ENCODE measurements at places on chromosomes 1 and 21.

- peak; percentile 75 for DNase-seq
These were observed 21.6 kb downstream of the MAPKAPK2 start for GRCh38 chr1:206706298-206706791.

DNA sequence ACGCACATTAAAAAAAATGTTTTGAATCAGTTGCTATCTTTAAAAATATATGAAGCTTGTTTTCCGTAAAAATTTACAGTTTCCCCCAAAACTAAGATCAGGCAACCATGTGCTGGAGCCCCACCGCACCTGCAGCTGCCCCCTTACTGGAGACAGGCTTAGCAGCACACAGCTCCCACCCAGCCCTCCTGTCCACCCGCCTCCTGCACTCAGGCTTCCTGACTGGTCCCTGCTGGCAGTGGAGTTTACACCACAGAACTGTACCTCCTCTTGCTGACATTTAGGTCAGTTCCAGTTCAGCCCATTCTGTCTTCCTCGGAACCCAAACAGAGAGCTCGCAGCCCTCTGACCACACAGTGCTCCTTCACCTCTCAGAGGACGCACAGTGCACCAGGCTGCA, 2.1 kb downstream of the GPR161 start:
- no peak for DNase-seq

DNA sequence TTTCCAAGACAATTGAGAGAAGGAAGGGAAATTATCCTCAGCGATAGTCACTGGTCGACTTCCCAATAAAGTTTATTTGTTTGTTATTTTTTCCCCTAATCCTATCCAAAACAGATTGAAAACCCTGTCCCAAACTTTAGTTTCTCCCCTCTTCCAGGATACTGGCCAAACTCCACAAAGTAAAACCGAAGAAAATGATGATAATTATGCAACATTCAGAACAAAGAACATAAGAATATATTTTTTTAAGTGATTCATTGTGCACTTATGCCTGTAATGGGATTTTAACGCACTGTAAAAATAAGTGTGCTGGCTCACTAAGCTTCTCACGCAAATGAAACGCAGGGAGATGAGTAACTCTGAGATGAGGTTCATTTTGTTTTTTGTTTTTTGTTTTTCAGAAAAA, 6.0 kb downstream of the GLIS1 start:
- no peak for DNase-seq

DNA sequence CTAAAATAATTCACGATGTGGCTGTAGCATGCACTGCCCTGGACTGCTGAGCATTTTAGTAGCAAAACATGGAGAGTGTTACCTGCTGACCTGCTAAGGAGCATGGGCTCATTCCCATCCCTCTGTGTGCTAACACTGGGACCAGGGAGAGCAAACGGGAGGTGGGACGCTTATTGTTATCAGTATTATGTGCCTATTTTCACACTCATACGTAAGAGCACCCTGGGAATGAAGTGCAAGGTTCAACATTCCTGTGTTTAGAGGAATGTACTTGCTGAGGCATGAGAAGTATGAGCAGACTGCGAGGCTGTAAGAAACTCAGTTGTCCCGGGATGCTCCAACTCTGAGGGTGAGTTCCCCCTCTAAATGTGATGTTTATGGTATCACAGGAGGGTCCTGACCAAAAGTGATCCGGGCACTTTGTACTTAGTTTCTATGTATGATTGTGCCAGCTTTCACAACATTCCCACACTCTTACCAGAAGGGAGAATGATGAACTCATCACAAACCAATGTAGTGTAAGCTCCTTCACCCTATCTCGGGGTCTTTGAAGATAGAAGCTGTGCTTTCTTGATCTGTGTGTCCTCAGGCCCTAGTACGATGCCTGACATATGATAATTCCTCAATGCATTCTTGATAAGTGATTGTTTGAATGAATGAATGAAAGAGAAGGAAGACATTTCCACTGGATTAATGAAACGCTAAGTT, 164.8 kb downstream of the KCNJ6 start:
- DNase-seq, result no peak

DNA sequence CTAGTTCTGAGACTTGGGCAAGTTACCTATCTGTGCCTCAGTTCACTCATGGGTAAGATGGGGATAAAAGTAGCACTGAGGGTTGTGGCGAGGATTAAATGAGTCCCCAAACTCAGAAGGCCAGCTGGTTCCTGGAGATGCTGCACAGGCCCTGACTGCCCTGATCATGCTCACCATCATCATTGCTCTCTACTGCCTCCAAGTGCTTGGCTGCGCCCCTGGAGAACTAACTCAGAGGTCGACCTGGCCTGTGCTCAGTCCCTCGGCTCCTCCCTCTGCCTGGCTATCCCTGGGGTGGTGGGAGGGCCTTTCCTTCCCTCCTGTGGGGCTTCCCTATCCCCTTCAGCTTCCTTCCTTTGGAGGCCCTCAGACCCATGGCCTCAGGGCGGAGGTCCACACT, 5.6 kb downstream of the SLC5A9 start:
- no peak for DNase-seq

DNA sequence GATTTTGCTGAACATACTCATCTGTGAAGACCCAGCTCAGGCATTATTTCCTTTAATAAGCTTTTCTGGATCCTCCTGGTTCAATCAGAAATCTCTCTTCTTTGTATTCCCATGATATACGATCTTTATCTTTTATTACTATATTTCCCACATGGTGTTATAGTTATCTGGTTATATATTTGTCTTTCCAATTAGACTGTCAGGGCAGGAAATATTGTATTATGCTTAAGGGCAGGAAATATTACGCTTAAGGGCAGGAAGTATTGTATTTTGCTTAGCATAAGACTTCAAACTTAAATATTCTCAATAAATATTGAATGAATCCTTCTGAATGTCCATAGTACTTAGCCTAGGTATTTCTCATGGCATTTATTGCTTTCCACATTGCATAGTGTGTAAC, 122.2 kb downstream of the COQ8A start:
- DNase-seq, result no peak

- DNase-seq, result no peak
These were observed 124.0 kb downstream of the EDEM3 start for GRCh38 chr1:184630679-184631060.

DNA sequence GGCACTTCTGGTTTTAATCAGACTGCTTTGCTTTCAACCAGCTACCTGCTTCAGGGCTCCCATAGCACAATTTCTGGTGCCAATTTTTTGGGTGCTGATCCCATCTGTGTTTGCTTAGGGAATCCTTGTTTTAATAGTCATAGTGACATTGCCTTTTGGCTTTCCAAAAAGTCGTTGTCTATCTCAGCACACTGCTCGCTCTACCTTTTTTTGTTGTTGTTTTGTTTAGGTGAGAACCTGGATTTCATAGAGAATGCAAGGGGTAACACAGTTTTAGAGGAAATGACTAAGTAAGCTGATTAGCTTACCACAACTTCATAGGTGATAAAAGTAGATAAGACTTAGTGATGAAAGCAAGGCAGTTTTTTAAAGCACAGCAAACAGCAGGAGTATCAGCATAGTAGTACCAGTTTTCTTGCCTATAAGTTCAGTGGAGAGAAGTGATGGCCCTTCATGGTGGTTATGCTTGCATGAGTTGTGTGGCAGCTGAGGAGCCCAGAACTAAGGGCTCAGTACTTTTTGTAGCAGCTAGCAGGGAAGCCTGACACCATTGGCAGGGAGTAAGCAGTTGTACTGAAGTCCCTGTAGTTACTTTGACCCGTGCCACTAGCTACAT, 31.3 kb downstream of the NEK7 start:
- DNase-seq, result no peak

- no peak for DNase-seq
These were observed 48.9 kb upstream of the ZNF326 start for GRCh38 chr1:89945852-89946476.

GRCh38 chr1:220925707-220926106, 46.5 kb downstream of the HLX start:
- DNase-seq, result no peak

DNA sequence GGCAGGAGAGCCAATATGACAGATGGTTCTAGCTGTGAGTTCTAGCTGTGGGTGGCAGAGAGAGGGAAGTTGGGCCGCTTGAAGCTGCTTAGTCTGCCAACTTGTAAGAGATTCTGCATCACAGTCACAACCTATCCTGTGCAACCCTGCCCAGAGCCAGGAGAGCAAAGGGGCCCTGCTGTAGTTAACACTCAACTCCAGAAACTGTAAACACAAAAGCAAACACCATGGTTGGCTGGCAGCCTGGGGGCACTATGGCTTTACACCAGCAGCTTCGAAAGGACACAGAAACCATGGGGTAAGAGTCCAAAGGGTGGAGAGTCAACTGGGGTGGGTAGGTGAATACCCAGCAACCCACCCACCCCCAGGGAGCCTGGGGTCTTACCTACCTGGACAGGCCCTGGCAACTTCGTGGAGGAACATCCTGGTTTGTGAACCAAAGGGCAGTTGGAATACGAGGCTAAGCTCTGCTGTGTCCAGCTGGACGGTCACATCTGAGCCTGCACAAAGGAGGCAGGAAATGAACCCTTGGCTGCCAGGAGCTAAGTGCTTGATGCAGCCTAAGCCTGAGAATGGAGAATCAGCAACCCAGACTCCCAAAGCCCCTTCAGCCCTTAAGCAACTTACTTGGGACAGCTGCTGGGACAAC, 6.4 kb downstream of the INPP5B start:
- no peak for DNase-seq

DNA sequence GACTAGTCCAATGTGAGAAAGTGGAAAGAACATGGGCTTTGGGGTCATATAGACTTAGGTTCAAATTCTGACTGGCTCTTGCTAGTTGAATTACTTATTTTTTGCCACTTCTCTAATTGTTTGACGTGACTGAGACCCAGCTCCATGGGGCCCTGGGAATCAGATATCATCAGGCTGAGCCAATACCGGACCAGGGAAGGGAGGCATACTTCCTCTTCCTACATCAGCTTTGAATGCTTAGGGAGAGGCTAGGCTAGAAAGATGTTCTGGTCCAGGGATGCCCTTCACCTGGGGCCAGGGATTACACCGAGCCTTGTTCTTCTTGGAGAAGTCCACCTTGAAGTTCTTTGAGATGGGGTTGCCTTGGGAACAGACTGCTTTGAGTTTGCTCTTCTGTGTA, 3.7 kb upstream of the NR1I3 start:
- no peak for DNase-seq

- DNase-seq, result no peak
These were observed 502.8 kb downstream of the SMYD3 start for GRCh38 chr1:246004301-246004700.

- no peak for DNase-seq
These were observed 347.1 kb downstream of the NCAM2 start for GRCh38 chr21:21345296-21345695.

GRCh38 chr1:45412899-45413298, 72.7 kb upstream of the MUTYH start:
- no peak for DNase-seq

DNA sequence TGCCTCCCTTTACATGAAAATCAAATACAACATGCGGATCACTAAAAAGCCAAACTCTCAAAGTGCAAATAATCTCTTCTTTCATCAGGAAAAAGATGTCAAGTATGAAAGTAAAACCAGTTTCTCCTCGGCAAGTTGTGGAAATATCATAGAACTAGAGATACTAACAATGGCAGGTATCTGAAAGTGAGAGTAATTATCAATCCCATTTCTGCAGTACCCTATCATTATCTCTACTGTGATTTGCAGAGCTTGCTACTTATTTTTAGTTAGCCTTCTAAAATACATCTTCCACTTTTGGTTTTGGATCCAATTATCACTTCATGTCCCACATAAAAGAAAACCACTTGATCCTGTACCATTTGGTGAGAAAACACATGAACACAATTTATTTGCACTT, 3.0 kb downstream of the TP53BP2 start:
- DNase-seq, result no peak

- no peak for DNase-seq
These were observed 89.7 kb downstream of the PBX1 start for GRCh38 chr1:164648636-164649035.

DNA sequence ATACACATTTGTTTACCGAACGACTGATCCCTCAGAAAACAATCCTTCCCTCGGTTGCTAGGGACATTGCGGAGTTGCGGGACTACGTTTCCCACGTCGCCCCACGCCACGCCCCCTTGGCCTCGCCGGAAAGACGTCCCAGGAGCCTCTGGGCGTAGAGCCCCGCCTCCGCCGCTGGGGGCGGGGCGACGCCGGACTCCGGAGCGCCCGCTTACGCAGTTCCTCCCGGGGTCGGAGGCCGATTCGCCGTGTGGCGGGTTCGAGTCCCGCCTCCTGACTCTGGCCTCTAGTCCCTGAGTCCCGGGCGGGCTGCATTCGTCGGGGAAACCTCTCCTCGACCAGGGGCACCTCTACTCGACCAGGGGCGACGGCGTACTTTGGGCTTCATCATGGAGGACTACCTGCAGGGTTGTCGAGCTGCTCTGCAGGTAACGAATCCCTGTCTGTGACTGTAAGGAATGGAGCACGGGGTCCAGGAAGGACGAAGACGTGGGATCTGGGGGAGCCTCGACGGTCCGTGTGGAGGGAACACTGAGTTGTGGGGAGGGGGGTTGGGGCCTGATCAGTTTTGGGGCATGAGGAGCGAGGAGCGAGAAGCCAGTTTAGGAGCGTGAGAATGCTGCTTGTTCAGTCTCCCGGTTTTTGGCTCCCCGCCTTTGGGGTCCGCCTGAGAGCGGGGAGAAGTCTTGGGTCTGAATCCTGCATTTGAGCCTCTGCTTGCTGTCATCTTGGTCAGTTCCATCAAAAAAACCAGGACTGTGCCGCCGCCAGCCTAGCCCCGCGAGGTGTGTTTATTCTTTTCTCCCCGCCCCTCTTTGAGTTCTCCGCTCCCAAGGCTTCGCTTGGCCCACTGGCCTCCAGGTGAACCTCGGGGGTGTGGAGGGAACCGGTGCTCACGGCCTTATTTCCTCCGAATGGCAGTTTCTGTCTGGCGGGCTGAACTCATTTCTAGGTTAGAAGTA, at the start of gene PRUNE1:
Gene PRUNE1, plus strand, starts transcription at position 206 of the 962 bp plus-strand sequence. Its CDS starts 184 bp downstream, at position 390.
- DNase-seq, result peak; percentile 97

DNA sequence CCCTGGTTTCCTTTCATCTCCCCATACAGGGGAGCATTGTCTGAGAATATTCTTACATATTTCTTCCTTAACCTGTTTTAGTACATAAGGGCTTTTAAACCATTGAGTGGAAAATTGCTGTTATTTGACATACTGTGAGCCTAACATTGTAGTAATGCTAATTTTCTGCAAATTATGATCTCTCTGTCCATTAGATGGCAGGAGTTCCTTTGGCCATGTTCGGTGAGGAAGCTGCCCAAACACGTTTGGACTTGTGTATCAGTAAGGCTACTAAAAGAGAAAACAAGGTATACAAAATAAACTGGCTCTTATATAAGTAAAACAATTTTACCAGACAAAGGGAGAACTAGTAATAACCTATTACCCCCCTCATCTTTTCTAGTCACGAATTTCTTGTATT, 29.2 kb downstream of the CDC7 start:
- no peak for DNase-seq

All from activated T-cell treated with anti-CD3 and anti-CD28 coated beads, Interleukin-2, amount 50 U/mL, for 48 hours (primary cell).